ENCODE measurements at places on chromosomes 7 and 10.

DNA sequence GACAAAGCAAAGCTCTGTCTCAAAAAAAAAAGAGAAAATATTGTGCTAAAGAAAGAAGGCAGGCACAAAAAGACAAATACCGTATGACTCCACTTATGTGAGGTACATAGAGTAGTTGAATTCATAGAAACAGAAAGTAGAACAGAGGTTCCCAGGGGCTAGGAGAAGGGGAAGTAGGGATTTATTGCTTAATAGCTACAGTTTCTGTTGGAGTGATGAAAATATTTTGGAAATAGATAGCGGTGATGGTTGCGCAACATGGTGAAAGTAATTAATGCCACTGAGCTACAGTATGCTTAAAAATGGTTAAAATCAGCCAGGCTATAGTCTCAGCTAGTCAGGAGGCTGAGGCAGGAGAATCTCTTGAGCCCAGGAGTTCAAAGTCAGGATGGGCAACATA lies 18.5 kb upstream of the NPFFR1 start:
- DNase-seq: peak; percentile 53

DNA sequence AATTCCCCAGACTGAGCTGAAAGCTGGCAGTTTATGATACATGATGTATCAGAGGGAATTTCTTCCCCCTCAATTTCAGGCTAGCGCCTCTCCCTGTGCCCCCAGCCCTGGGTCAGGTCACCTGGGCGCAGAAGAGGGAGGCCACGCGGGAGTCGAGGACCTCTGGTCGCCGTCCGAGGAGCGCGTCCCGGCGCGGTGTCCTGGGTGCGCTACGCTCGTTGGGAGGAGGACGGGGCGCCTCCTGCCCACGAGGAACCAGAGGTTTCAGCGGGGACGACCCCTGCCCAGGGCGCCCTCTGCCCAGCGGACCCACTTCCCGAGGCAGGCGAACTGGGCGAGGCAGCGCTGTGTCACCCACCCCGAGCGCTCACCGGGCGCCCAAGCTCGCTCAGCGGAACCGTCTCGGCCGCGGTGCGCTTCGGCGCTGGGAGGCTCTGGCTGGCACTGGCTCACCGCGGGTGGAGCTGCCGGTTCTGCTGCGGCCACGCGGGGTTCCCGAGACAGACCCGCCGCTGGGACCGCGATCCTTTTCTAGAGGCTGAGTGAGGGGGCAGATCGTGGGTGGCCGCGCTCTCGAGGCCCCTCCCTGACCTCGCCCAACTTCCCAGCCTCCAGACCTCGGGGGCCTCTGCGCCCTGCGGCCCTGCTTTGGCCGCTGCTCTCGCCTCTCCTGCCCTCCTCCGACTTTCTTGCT lies at the start of gene FAM237B:
Gene FAM237B, minus strand, starts transcription at position 504 of the 694 bp plus-strand sequence. CDS start 1,556 bp downstream, outside the sequence.
- no peak for DNase-seq

DNA sequence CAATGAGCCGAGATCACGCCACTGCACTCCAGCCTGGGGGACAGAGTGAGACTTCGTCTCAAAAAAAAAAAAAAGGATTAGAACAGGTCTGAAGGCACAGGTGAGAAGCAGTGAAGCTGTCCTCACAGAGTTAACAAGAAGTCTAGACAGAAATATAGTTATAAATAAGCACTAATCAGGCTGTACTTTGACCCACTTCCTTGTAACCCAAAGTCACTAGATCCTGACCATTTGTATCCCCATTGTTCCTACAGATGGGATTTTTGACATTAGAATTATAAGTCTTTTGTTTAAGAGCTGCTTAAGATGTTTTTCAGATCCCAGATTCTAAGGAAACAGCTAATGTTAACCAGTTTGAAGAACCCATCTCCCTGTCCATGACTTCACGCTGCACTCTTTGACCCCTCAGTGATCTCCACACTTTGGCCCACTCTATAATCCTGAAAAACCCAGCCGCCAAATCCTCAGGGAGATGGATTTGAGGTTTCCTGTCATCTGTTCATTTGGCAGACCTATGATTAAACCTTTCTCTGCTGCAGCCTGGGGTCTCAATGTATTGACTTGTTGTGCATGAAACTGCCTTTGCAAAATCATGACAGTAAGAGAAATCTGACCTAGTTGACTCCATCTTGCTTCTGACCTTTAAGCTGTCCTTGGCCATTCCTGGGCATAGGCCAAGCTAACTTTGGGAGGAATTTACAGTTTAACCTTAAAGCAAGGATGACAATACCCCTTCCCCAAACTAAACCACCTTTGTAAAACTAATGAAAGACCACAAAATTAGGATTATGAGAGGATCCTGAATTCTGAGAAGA lies 11.4 kb downstream of the SSMEM1 start:
- no peak for DNase-seq

GRCh38 chr7:124784879-124785818 lies 19.6 kb upstream of the GPR37 start:
- peak; percentile 23 for DNase-seq
